Stimulated activated CD8-positive, alpha-beta memory T cell treated with anti-CD3 and anti-CD28 coated beads, Interleukin-7, amount 100 ng/mL, for 1 hour (primary cell): ENCODE measurements at places on chromosomes 2 and 18.

DNA sequence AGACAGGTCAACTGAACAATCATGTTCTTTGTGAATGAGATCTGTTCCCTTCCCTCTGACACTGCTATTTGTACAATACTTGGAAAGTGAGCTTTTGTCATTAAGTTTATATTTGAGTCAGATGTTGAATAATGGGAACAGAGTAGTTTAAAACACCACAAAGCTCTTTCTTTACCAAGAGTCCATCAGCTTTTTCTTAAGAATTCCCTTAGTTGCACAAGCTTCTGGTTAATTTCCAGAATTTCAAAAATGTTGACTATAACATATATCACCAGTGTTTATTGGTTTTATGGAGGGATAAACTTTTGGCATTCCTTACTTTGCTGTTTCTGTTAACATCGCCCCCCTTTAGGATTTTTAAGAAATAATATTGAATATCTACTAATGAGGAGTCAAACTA lies 403.7 kb downstream of the CCDC85A start:
- DNase-seq = no peak

GRCh38 chr2:9554921-9555296 lies 721 bp downstream of the ADAM17 start:
- no peak for DNase-seq

DNA sequence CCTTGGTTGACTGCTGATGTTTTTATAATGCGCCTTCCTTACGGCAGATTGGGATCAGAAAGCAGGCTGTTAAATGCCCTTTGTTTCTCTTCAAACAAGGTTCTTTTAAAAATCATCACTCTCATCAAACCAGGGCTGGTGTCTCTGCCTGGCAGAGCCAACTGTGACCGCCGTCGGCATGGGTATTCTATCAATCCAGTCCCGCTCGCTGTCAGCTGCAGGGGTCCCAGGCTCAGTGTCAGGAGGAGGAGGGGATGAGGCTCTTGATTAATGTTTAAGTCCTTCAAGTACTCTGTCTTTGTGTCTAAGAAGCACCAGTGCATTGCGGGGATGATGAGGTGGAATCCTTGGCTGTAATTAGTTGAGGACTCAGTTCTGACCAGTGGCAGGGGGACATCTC lies 348.1 kb downstream of the RNF144A start:
- no peak for DNase-seq

- DNase-seq = no peak
Measured at GRCh38 chr2:221202431-221202830, 369.7 kb downstream of the EPHA4 start.

GRCh38 chr2:58879834-58880233 lies 638.7 kb upstream of the FANCL start:
- DNase-seq = no peak

GRCh38 chr2:38095996-38096861 lies 20.3 kb upstream of the CYP1B1 start:
- DNase-seq = no peak
